ENCODE measurements at places on chromosomes 5 and 9.
A peak's percentile ranks its signal among the peaks of the same experiment; 100 is the strongest.

- DNase-seq, result no peak
Measured at GRCh38 chr5:90402521-90403255, 6.9 kb downstream of the CETN3 start.

DNA sequence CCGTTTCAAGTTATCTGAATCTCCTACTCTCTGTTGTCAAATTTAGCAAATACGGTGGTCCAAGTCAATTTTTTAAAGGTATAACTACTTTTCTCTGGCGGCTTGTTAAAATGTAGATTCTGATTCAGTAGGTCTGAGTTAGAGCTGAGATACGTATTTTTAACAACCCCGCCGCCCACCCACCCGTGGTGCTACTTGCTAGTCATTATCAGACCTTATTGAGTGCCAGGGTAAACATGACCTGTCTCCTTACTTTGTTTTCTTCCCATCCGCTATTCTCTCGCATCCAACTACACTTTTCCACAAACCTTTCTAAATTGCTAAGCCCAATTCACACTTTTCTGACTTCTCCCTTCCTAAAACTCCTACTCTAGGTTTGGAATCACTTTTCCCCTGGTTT lies 694 bp upstream of the PLAA start:
- peak; percentile 16 for DNase-seq

- peak; percentile 57 for DNase-seq
Measured at GRCh38 chr5:72818866-72819534, 2.5 kb downstream of the TNPO1 start.

DNA sequence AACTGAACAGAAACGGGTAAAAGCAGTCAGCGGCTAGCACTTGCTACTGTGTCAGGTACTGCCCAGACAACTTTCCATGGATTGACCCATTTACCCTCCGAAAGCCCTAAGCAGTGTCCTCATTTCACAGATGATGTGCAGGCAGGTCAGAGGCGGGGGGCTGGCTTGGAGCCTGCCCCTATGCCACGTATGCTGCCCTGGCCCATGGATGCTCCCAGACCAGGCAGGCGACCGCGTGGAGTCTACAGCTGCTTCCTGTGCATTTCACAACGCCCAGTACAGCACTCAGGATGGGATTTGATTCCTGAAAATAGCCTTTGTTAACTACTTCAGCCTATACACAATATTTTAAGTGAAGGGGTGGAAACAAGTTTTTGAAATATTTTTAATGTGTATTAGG lies 202.9 kb downstream of the NXNL2 start:
- no peak for DNase-seq

DNA sequence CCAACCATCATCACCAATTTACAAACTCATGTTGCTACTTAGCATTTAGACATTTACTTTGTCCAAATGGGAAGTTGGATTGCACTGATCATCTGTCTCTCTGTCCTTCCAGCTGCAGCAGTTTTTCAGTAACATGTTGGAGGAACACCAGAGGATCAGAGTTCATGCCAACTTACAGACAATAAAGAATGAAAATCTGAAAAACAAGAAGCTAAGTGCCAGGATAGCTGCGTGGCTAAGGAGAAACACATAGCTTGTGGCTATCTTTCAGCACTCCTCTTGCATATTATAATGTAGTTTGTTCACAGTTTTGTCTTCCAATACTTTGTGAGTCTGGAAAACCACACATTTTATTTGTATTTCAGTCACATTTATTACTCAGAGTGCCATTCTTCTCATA lies 6.4 kb upstream of the ARL14EPL start:
- DNase-seq, result no peak
